Osteoblast (primary cell): ENCODE measurements at places on chromosomes 12 and 14. TPM values are rescaled to one million over a fixed set of nuclear protein-coding genes. Genes with fewer than 3 reads are reported as not detected.

Gene IFT81
- total RNA-seq = 18.5 and 20.6 TPM in 2 replicates

Gene SUSD6
- 17.1 and 17.7 TPM in 2 replicates for total RNA-seq

Gene KIF21A
- 4.3 and 4.7 TPM in 2 replicates for total RNA-seq

Gene P2RX2
- total RNA-seq = not detected in 2 replicates

Gene CIROP
- under 0.01 TPM in 1 of 2 replicates, not detected in the other for total RNA-seq

Gene TPH2
- under 0.01 TPM in 1 of 2 replicates, not detected in the other for total RNA-seq

Gene DNAH10
- total RNA-seq = 0.72 and 1.5 TPM in 2 replicates

Gene DACT1
- 74.8 and 75.6 TPM in 2 replicates for total RNA-seq

Gene PEX5
- 35.7 and 48.5 TPM in 2 replicates for total RNA-seq
